Activated T-helper 1 cell treated with anti-CD3 and anti-CD28 coated beads, Interleukin-2, amount 50 U/mL, for 16 hours (primary cell): ENCODE measurements at places on chromosomes 2 and 18.

DNA sequence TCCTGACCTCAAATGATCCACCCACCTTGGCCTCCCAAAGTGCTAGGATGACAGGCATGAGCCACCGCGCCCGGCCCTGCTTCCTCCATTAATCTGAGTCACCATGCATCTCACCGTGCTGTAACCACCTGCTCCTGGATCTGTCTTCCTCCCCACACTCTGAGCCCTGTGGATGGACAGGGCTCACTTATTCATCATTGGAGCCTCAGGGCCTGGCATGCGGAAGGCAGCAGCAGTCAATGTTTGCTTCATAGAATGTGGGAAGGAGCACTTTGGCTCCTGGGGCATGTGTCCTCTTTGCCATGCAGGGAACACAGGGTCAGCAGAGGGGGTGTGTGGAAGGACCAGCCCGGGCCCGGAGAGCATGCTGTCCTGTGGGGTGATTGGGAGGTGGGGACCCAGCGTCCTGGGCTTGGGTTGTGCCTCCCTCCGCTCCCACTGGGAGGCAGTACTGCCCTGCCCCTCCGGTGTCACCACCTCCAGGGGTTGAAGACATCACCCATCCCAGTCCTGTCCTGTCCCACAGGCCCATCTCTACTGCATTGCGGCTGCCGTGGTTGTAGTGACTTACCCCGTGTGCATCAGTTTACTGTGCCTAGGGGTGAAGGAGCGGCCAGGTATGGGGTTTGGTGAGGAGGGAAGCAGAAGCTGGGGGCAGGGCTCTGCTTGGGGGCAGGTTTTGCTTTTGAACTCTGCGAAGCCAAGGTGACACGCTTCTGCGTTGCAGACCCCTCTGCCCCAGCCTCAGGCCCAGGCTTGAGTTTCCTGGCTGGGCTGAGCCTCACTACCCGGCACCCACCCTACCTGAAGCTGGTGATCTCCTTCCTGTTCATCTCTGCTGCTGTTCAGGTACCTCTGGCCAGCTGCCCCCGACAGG, 11.5 kb downstream of the MFSD2B start:
- no peak for DNase-seq

- no peak for DNase-seq
Observed at GRCh38 chr2:239671471-239671870, 270.7 kb upstream of the HDAC4 start.

GRCh38 chr2:137991078-137991477, 26.8 kb downstream of the HNMT start:
- no peak for DNase-seq

- no peak for DNase-seq
Observed at GRCh38 chr2:186629250-186629996, 39.6 kb downstream of the ITGAV start.

- no peak for DNase-seq
Observed at GRCh38 chr2:141570474-141571131, 560.2 kb downstream of the LRP1B start.

DNA sequence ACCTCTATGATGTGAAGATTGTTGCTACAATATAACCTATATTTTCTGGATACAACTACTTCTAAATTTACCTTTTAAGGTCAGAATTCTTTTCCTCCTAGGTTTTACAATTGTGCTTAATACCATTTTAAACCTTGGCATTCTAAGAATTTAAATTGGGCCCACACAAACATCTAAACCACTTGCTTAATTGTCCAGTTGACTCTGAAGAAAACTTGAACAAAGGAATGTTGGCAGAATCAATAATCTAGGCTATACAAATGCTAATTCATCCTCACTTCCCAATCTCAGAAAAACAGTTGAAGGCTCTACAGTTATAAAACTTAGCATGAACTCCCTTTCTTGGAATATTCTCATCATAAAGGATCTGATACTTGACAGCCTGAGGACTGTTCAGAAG, 84.3 kb downstream of the RPRM start:
- no peak for DNase-seq
